Subcutaneous preadipocyte (primary cell): ENCODE measurements at places on chromosomes 7 and 10. TPM values are rescaled to one million over a fixed set of nuclear protein-coding genes. Genes with fewer than 3 reads are reported as not detected.

DGKB gene
- 0.37 TPM in 1 of 2 replicates, not detected in the other for total RNA-seq

CHST15 gene
- 3.3 and 10.7 TPM in 2 replicates for total RNA-seq

CALD1 gene
- 127 and 158 TPM in 2 replicates for total RNA-seq

H2BK1 gene
- total RNA-seq, result not detected in 2 replicates

EN2 gene
- total RNA-seq, result not detected in 2 replicates

POU6F2 gene
- total RNA-seq, result not detected in 2 replicates

MYO1G gene
- under 0.01 TPM in 2 replicates for total RNA-seq

LIPM gene
- not detected in 2 replicates for total RNA-seq

FLNC gene
- 99.9 and 102 TPM in 2 replicates for total RNA-seq

PIK3CG gene
- total RNA-seq, result not detected in 2 replicates

FAM241B gene
- not detected in 2 replicates for total RNA-seq

PTPN12 gene
- 40.1 and 51.6 TPM in 2 replicates for total RNA-seq

ADCY1 gene
- 1.1 and 2.7 TPM in 2 replicates for total RNA-seq

INHBA gene
- total RNA-seq, result 1.5 and 2.5 TPM in 2 replicates

CPA2 gene
- not detected in 2 replicates for total RNA-seq

SFTPA1 gene
- total RNA-seq, result not detected in 2 replicates

KCNH2 gene
- total RNA-seq, result not detected in 2 replicates

ZMIZ2 gene
- 11.4 and 21.5 TPM in 2 replicates for total RNA-seq

MPP7 gene
- total RNA-seq, result under 0.01 TPM in 2 replicates

AKR1C1 gene
- 216 and 715 TPM in 2 replicates for total RNA-seq

LIPJ gene
- 0.73 TPM in 1 of 2 replicates, not detected in the other for total RNA-seq
